NCI-H1048 (cell line): ENCODE measurements at places on chromosomes 7 and 10.

- DNase-seq, result no peak
Observed at GRCh38 chr10:118753331-118754228, 1.2 kb downstream of the CACUL1 start.

DNA sequence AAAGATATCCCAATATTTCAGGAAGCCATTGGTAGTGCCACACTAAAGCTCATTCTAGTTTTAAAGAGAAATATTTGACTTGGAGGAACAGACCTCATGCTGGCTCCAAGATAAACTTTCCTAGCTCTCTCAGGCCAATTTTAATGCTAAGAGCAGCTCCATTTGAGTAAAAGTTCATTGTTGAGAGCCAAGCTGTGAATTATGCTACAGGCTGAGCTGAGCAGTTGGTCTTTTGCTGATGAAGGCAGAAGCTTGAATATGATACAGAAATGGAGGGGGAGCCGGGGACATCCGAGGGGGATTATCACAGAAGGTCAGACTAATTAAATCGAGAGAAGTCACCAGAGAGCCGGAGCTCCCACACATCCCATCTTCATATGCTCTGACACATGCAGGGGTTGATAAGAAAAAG is 175.7 kb upstream of the AUTS2 start:
- DNase-seq, result no peak

DNA sequence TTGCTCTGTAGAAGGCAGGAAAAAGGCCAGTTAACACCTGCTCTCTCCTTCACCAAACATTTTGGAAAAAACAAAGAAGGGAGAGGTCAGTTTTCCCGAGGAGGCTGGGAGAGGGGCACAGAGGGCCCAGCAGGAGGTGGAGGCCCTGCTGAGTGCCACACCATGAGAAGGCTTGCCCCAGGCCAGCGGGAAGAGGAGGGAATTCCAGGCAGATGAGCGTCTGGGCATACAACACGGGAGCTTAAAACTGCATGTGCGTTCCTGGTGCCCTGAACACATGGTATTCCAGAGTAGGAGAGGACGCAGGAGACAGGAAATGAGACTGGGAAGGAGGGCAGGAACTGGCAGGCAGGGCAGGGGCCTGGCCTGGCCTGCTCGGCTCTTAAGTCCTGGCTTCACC is 182.4 kb downstream of the CCDC3 start:
- DNase-seq, result no peak

DNA sequence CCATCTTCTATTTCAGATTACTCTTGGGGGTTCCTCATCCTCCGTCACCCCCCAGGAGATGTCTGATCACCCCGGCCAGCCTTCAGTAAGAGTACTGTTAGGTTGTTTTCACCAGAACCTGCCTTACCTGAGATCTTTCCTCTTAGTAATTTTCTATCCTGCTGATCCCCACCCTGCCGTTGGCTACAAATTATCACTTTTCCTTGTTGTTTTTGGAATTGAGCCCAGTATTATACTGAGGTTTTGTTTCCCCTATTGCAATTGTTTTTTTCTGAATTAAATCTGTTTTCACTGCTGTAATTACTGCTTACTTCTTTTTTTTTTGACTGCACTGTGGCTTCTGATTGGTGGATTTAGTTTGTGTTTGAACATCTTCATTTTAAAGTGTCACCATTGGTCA is 14.7 kb downstream of the SPAM1 start:
- no peak for DNase-seq

- DNase-seq, result no peak
Observed at GRCh38 chr7:155520114-155520513, 26.2 kb downstream of the CNPY1 start.

DNA sequence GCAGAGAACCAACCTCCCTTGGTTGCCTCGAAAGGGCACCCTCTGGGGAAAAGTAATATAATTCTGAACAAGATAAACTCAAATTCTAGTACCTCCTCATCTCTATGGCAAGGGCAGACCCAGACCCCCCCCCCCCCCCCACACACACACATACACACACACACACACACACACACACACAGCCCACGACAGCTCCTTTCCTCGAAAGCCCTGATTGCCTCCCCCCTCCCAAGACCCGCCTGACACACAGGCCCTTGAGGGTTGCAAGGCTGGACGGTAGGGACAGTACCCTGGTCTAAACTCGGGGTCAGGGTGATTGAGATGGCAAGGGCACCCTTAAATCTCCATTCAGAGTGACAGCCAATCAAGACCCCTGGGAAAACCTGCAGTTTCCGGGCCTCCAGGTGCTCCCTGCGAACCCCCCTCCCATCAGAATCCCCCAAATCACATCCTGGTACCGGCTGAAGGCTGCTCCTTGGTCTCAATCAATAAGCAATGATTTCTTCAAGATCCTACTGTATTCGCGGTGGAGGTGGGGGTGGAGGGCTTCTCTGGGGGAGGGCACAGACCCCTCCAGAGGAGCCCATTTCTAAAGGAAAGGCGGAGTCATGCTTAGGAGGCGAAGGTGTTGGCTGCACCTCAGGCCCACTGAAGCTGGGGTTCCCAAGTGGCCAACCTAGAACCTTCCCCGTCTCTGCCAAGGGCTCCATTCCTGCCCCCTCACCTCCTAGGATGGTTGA is 100.7 kb downstream of the HIP1 start:
- DNase-seq, result no peak

GRCh38 chr10:125007436-125007835 is 65.5 kb downstream of the ZRANB1 start:
- no peak for DNase-seq

- DNase-seq, result no peak
Observed at GRCh38 chr7:29424295-29424983, 139.2 kb upstream of the PRR15 start.

DNA sequence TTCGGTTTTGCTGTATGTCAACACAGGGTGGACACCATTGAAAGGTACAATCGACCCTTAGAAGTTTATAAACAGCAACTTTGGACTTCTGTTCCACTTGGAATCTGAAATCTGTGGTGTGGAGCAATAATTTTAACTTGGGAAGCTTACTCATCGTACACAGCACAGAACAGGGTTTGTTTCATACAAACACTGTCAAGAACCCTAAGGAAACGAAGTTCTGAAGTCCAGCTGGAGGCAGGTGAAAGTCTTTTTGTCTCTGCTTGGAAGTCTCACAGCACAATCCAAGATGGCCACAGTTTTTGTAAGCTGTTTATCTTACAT is 31.5 kb downstream of the NMT2 start:
- DNase-seq, result no peak

DNA sequence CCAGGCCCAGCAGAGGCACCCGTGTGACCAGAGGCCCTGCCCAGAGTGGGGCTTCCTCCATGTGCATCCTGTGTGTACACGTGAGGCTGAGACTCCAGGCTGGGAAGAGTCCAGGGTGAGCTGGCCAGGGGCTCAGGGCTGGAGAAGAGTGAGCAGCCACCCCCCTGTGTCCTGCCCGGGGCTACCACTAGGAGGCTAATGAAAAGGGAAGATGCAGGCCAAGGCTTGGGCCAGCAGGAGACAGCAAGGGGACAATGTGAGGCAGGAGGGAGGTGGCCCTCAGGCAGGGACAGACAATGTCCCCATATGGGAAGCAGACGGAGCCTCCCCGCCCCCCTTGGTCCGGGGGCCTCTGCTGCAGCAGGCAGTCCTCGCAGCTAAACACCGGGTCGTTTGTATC is 102.0 kb downstream of the HIF1AN start:
- DNase-seq, result no peak

- DNase-seq, result no peak
Observed at GRCh38 chr10:78645169-78645686, 423.5 kb upstream of the ZMIZ1 start.

- DNase-seq, result no peak
Observed at GRCh38 chr7:7980134-7980533, 11.5 kb downstream of the GLCCI1 start.

- DNase-seq, result no peak
Observed at GRCh38 chr10:96136810-96137209, 6.7 kb downstream of the ZNF518A start.

- DNase-seq, result no peak
Observed at GRCh38 chr10:118439824-118440223, 97.7 kb upstream of the FAM204A start.

- no peak for DNase-seq
Observed at GRCh38 chr7:75900617-75901315, 14.2 kb upstream of the POR start.
